ENCODE measurements at places on chromosomes 7 and 10.

DNA sequence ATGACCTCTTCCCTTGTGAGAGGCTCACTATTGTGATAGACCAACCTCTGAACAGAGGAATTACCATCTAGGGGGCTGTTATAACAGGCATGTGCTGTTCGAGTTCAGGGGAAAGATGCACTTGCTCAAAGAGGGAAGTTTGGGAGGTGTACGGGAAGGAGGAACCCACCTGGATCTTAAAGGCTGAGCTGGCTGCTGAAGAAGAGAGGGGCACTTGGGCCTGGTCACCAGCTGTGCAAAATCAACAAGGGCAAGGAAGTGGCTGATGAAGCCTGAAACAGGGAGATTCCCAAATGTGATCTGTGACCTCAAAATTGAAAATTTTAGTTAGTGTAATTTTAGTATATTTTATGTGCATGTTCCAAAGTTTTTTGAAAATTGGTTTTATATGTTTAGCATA is 407.2 kb downstream of the AUTS2 start:
- DNase-seq = no peak

DNA sequence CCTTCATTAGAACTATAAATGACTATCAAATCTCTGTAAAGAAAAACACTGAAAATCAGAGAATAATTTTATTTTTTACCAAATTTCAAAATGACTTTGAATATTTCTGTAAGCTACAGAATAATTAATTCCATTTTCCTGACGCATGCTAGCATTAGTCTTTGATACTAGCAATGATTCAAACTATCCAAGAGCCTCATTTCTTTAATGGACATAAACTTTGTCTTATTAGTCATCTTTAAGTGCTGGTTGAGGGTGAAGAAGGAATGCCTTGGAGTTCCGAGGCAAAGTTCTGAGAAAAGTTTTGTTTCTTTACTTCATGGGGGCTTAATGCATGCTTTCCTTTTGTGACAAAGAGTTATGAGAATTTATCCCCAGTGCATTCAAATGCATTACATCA is 137.3 kb downstream of the AGMO start:
- no peak for DNase-seq

DNA sequence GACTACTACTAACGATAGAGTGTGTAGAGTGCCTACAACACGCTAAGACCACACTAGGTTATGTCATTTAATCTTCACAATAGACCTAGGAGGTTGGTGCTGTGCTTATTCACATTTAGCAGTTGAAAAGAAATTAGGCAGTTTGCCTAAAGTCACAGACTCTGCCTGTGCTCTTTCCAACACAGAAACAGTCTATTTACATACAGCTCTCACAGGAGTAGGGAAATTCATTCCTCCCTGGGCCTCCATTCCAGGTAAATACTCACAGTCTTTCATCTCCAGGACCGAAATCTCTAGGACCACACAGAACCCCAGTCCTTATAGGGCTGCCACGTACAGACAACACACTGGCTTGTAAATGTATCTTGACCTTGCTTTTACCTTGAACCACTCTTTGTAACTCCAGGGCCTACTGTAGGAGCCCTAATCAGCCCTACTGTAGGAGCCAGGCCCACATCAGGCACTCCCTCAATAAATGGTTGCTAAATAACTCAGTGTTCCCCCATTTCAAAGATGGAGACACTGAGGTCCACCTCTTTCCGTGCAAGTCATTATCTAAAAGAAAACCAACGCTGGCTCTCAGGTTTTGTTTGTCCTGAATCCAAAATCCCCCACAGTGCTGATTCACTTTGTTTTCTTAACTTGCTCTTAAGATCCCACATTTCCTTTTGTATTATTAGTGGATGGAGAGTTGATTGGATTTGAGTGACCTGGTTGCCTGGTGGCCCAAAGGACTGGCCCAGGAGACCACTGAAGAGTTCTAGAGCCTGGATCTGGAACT is 146.9 kb downstream of the KCNMA1 start:
- DNase-seq = no peak

- DNase-seq = no peak
Measured at GRCh38 chr10:1870491-1870890, 133.2 kb upstream of the ADARB2 start.

- DNase-seq = no peak
Measured at GRCh38 chr10:29099415-29099814, 189.5 kb upstream of the LYZL1 start.

- peak; percentile 58 for DNase-seq
Measured at GRCh38 chr10:52779541-52780390, 7.2 kb upstream of the MBL2 start.

- no peak for DNase-seq
Measured at GRCh38 chr10:43960477-43960876, 311.8 kb upstream of the ZNF32 start.

- no peak for DNase-seq
Measured at GRCh38 chr10:129605986-129606518, 139.0 kb downstream of the MGMT start.

DNA sequence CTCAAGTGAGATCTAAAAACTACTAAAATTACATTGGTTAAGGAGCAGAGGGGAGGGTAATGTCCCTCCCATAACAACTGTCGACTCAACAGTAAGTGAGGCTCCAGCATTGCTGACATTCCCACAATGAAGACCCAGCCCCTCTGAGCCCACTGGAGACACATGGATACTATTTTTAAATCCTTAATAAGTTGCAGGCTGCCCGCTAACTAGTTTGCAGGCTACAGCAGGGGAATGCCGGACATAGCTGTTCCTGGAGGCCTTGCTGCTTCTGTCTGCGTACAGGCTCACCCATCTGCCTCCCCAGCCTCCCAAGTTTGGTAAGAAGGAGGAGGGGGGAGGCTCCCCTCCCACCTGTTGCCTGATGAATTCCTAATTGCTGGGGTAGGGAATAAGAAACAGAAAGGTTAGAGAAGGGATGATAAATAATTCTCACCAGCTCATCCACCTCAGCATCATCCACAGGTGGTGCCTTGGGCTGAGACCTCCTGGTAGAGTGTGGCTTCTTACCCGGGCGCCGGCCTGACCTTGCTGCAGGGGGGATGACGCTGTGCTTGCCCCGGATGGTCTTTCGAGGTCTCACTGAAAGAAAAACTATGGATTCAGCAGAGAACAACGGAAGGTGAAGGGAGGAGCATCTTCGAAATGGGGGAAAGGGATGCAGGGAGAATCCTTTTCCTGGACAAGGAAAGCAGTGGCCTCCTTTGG is 10.1 kb downstream of the FZD9 start:
- DNase-seq = no peak

- DNase-seq = no peak
Measured at GRCh38 chr7:151429237-151429559, 10.7 kb downstream of the CRYGN start.

- DNase-seq = no peak
Measured at GRCh38 chr7:131346885-131347592, 19.4 kb downstream of the MKLN1 start.

- DNase-seq = no peak
Measured at GRCh38 chr7:123060446-123060845, 64.9 kb upstream of the TAS2R16 start.

DNA sequence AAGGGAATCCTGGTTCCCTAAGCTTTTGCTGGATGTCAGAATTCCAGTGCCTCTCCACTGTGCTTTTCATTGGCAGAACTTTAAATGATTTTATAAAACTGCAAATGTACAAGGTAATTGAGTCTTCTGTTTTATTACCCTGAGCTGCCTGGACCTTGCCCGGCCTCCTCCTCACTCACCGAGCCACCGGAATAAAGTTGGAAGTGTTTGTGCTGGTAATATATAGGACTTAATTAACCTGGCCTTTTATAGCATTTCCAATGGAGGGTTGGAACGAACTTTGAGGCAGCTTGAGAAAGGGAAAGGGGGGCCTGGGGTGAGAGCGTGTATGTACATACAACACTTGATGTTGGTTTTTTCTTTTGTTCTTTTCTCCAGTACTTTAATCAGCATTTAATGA is 43.4 kb downstream of the ZNF503 start:
- DNase-seq = no peak

DNA sequence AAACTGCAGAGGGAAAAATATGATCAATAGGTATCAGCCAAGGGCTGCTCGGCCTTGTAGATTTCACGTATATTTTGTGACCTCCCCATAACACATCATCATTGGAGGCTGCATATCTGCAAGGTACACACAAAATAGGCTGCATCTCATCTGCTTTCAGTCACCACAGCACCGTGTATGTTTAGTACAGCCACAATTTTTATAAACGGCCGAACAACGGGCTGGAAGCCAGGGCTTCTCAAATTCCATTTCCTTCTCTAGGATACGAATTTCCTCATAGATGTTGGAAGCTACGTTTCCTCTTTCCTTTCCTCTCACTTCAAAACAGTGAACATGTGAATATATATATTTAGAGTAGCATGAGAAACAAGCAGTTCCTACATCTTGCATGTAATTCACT is 20.2 kb upstream of the FOXK1 start:
- no peak for DNase-seq

DNA sequence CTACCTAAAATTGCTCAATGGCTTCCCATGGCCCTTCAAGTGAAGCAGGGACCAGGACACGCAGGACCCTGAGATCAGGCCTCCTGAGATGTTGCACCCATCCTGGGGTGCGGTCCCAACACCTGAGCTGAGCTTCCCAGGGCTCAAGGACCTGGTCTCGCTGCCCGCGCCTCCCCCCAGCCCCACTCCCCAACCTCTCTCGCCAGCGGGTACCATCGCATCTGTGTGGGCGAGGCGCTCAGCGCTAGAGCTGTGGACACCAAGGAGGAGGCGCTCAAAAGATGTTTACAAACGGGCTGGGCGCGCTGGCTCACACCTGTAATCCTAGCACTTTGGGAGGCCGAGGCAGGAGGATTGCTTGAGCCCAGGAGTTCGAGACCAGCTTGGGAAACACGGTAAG is 7.4 kb upstream of the CRYGN start:
- DNase-seq = no peak

- DNase-seq = no peak
Measured at GRCh38 chr10:29543715-29544114, 91.1 kb downstream of the SVIL start.

DNA sequence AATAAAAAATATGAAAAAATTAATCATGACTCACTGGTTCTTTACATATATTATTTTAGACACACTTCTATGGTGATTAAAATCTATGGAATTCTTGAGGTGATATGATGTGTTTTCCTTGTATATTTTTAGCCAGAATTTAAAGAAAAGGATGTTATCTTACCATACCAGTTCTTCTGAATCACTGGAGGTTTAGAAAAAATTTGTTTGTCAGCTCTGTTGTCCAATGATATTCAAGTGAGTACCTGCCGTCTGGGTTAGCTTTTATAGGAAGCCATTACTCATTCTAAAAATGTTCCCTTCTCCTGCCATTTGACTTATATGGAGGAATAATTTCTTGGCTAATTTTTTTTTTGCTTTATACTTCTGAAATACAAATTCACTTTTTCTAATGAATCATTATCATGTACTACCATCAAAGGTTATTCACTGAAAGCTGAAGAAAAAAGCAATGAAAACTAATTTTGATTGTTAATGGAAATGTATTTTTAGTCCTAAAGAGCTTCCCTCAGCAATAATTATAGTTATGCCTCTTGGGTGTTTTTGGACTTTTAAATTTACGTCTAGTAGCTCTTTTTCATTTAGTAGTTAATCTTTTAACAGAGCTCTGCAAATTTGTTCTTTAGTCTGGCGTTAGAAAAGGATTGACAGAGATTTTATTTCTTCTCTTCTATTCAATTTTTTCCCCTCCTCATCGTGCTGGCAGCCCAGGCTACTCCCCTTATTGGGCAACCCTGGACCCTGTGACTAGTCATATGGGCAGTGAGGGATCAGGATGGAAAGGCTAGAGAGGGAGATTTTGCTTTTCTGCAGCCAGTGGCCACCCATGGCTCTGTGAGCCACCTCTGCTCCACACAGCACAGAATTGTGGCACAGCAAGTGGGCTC is 434.2 kb downstream of the LRMDA start:
- no peak for DNase-seq

DNA sequence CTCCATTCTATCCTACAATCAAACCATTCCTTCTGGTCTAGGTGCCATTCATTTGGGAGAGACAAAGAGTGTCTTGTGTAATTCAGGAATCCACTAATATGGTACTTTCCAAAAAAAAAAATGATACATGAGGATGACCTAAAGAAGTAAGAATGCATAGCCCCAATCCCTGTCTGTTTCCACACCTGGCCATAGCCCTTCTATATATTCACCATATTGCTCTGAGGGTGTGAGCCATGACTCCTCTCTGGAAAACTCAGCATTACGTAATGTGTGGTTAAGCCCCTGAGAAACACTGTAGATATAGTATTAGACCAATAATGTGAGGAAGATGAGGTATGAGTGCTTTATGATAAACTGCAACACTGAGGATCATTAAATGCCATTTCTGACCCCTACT is 592.7 kb downstream of the INHBA start:
- DNase-seq = no peak

- DNase-seq = no peak
Measured at GRCh38 chr7:106413446-106413845, 128.7 kb upstream of the NAMPT start.

- DNase-seq = no peak
Measured at GRCh38 chr7:106012935-106013439, 49.9 kb downstream of the CDHR3 start.

DNA sequence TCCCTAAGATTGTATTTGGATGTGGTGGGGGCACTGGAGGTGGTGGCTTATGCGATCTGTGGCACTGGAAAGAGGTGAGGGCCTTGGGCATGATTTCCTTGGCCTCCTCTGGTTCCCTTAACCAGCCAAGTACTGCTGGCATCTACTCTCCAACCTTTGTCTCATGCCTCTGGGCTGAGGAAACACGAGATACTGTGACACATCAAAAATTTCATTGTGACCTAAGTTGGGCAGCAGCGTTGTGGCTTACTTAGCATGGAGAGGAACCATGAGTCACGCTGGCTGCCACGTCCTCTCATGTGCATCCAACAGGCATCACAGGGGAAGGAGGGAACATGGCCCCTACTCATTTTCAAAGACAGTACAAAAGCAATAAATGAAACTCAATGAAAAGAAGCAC is 29.7 kb upstream of the GSDME start:
- no peak for DNase-seq
